ENCODE measurements at places on chromosomes 1 and 21.
A peak's percentile ranks its signal among the peaks of the same experiment; 100 is the strongest.

DNA sequence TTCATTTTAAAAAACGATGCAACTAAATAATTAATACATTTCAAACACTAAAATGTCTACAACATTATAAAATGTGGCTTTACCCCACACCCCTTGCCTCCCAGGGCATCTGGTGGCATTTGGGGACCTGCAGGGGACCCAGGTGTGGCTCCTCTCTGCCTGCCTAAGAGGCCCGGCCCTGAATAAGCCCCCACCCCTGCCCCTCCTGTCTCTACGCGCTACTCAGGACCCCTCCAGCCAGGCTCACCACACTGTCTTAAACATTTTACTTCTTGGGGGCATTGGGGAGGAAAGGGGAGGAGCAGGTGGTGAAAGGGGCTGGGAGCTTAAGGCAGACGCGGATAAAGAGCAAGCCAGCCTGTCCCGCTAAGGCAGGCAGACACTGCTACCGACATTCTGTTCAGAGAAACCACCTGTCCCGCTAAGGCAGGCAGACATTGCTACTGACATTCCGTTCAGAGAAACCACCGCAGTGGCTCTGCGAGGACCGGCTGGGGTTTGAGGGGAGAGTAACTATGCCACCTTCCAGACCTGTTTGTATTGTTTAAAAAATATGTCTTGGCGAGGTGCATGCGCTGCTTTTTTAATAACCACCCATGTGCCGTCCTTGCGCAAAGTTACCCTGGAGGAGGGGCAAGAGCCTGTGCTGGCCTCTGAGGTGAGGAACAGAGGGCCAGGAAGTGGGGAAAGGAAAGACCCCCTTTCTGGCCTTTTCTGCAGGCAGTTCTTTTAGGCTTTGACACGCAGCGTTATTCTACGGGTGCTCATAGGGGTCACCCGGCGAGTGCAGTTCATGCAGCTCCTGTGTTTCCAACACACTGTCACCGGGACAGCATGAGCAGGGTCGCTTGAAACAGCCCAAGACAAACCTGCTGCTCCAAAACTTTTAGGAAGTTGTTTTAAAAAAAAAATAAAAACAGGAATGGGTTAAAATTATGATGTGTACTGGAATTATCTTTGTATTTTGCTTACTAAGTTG lies 51.3 kb upstream of the RIPK4 start:
- no peak for DNase-seq

DNA sequence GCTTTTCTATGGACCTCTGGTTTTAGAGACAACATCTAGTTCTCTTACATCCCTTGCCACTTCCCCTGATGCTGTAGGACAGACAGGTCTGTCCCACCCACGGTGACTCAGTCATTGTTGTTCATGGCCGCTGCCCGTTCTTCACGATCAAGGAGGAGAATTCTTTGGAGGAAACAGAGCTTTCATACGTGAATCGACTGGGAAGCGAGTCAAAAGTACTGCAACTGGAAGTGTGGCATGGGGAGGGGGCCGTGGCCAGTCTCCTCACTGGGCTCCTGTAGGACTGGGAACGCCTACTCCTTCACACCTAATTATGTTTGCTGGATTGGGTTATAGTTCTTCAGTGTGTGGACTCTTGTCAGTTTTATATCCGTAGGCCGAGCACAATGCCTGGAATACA lies 4.4 kb upstream of the SLC37A1 start:
- no peak for DNase-seq

DNA sequence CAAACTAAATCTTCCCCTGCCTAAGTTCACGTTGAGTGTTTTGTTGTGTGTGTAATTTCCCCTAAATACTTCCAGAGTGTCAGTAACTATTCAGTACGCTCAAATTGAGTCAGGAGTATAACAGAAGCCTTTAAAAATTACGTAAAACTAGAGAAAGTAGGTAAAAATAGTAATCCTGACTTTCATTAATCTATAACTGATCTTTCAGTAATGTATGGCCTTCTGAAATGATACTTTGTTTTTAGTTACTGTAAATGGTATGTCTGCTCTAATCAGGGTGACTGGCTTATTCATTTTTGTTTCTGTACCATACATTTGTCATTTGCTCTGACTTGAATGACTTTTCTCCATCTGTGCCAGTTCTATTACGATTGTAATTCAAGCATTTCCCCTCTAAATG lies 29.4 kb downstream of the MIER1 start:
- DNase-seq = no peak

DNA sequence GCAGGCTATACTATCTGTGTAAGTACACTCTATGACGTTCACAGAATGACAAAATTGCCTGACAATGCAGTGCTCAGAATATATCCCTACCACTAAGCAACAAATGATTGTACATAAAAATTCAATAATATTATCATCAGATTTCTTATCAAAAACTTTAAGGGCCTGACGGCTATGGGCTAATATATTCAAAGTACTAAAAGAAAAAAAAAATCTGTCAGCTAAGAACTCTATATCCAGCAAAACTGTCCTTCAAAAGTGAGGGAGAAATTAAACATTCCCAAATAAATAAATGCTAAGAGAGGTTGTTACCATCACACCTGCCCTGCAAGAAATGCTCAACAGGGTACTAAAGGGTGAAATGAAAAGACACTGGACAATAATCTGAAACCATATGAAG lies 127.3 kb downstream of the TM2D1 start:
- DNase-seq = no peak

DNA sequence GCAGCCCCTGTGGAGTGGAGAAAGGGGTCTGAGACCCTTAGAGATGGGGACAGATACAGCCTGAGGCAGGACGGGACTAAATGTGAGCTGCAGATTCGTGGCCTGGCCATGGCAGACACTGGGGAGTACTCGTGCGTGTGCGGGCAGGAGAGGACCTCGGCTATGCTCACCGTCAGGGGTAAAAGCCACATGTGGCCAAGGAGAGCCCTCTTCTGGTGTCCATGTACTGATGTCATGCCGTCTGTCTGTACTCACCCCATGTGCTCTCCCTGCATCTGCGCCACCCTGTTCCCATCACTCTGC lies 84.7 kb downstream of the OBSCN start:
- DNase-seq = no peak

GRCh38 chr1:10569531-10569930 lies 94.8 kb downstream of the PEX14 start:
- DNase-seq = no peak

DNA sequence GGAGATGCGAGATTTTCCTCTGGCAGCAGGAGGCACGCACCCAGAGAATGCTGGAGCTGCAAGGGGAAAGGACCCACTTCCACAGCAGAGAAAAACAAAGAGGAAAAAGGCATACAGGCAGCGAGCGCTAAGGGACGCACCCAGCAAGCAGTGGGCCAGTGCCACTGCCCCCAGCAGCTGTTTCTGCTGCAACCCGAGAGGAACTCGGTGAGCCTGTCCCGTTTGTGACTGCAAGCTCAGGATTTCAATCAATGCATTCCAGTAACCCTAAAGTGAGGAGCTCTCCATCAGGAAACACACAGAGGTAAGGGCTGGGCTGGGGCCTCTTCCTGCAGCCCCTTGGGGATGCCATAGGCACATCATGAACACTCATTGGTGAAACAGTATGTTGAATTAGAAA lies 58.7 kb downstream of the ACP6 start:
- no peak for DNase-seq

- DNase-seq = no peak
Observed at GRCh38 chr1:41367288-41367642, 6.0 kb downstream of the FOXO6 start.

DNA sequence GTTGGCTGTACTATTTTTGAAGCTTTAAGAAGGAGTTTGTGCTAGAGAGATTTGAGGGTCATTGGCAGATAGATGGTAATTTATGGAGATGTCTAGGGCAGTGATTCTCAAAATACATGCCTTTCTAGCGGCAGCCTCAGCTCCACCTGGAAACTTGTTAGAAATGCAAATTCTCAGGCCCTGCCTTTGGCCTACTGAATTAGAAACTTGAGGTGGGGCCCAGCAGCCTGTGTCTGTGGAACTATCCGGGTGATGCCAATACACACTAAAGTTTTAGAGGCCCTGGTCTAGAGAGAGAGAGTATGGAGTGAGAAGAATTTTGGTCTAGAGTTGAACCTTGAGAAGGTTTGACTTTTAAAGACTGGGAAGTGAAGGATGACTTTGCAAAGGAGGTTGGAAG lies 82.5 kb downstream of the CDC14A start:
- DNase-seq = no peak

DNA sequence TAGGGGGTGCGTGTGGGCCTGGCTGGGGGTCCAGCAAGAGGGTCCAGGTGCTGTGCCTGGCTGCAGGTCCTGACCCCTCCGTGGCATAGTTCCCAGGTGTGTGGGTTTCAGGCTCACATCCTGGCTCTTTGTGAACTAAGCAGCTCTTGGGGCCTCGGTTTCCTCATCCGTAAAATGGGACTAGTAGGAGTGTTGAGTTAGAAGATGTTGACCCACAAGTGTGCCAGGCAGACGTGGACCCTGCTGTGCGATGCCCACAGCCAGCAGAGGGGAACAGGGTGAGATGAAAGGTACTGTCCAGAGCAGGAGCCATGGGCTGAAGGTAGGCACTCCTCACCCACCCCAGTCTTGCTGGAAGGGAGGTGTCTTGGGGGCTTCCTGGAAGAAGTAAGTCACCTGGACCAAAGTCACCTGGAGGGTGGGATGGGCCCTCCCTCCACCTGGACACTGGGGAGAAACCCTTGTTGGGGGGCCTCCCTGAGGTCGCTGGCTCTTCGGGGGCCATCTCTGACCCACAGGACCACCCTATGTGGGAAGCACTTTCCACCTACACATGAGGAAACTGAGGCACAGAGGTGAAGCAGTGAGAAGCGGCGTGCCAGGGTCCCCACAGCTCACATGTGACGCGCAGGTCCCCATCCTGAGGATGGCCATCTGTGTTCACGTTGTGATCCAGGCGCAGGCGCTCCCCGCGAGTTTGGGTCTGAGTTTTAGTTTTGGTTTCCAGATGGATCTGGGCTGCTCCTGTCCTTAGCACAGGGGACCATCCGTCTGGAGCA lies 1.4 kb downstream of the ARHGEF16 start:
- no peak for DNase-seq

- DNase-seq = peak; percentile 73
Observed at GRCh38 chr21:28832013-28832714, 160.5 kb downstream of the LTN1 start.

- DNase-seq = no peak
Observed at GRCh38 chr1:158016651-158017335, 23.3 kb downstream of the KIRREL1 start.

DNA sequence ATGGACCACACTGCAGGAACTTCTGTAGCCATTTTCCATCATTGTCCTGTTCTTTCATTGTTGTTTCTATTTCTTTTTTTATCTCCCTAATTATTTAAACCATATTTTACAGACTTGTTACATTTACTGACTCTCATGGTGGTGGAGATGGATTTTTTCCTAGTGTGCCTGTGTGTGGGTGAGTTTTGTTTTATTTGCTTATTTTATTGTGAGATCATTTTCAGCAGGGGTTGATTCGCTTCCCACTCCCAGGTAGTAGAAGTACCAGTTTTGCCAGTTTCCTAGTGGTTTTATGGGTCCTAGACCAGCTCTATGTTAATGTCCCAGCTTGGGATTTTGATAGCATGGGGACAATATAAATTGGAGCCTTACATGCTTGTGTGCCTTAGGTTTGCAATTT lies 80.0 kb upstream of the BACH1 start:
- no peak for DNase-seq

DNA sequence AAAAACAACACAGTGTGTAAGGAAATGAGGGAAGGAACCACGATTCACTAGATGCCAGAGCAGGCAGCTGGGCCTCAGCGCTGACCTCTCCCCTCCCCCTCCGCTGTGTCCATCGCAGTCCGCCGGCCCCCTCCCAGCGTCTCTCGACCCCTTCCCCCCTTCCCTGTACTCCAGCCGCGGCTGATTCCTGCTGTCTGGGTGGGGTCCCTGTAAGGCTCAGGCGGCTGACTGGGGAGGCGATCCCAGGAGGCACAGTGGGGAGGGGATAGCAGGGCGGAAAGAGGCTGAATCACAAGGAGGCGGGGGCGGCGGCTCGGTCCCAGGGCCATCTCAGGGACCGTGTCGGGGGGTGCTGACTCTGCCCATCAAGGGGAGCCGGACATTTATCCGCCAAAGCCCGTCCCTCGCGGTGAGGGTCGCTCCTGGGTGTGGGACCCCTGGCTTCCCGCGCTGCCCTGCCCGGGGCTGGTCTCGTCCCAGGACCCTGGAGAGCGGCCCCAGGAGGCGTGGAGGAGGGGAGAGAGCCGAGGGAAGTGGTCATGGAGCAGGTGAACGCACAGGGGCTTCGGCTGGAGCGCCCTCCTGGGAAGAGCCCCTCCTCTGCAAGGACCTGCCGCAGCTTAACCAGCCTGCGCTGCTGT lies 241.9 kb downstream of the PTPRU start:
- DNase-seq = no peak

DNA sequence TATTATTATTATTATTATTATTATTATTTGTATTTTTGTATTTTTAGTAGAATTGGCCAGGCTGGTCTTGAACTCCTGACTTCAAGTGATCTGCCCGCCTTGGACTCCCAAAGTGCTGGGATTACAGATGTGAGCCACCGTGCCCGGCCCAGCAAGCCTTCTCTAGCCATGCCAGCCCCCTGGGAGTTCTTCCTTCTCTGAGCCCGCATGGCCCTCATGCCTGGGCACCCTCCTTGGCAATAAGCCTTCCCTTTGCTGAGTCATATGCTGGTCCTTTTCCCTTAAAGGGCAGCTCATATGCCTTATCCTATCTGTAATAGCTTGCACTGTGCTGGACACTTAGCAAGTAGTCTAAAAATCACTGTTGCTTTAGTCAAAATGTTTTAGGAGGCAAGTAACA lies 8.5 kb upstream of the NBL1 start:
- DNase-seq = no peak

DNA sequence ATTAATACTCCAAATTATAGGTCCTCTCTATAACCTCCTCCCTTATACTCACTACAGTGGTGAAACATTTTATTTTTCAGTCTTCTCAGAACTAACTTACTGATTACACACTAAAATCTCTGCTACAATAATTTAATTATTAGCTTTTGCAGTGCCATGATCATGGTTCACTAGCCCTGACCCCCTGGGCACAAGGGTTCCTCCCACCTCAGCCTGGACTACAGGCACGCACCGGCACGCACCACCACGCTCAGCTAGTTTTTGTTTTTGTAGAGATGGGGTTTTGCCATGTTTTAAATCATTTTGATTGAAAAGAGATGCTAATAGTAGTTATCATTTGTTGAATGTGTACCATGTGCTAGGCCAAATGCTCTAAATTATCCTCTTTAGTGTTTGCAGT lies 6.3 kb downstream of the PATJ start:
- DNase-seq = no peak

DNA sequence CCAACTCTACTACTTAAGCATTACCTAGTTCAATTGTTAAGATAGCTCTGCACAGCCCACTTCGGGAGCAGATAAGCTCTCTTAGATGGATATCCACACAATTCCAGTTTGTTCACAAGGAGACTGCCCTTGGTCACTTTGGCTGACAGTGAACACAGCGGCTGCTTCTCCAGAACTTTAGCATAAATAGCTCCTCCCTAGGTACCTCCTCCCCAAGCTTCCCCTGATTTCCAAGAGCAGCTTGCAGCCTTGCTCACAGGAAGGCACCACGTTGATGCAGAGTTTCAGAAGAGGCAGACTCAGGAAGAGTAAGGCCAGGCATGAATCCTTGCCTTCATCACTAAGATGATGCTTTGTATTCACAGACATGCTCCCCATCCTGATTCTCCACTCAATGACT lies 24.7 kb downstream of the TFF3 start:
- no peak for DNase-seq

GRCh38 chr21:36848730-36849274 lies 117.7 kb downstream of the HLCS start:
- DNase-seq = no peak

- DNase-seq = no peak
Observed at GRCh38 chr1:70487459-70487815, 76.4 kb downstream of the CTH start.

- DNase-seq = no peak
Observed at GRCh38 chr1:25793585-25794170, 6.3 kb upstream of the SELENON start.

- no peak for DNase-seq
Observed at GRCh38 chr1:77170687-77171086, 48.5 kb downstream of the PIGK start.

Data from CD4-positive, alpha-beta T cell treated with Interleukin-17A for 1 hour (primary cell).